ENCODE measurements at places on chromosomes 11 and 22.

DNA sequence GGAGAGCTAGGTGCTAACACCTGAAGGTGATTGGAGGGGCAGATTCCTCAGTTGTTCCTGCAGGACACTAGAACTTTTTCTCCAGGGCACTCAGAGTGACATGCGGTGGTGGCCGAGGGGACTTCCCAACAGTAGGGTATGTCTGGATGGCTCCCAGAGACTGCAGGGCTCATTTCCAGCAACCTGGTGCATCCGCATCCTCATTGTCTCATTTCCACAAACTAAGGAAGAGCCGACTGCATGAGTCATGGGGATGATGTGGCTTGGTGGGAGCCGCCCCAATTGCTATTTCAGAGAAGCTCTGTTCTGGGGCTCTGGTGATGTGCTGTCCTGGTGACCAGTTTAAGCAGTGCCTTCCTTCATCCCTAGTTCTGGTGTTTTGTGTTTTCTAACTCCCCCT is 2.8 kb upstream of the ROBO4 start:
- no peak for DNase-seq

GRCh38 chr22:40746428-40747220 is 67.3 kb downstream of the MCHR1 start:
- no peak for DNase-seq

DNA sequence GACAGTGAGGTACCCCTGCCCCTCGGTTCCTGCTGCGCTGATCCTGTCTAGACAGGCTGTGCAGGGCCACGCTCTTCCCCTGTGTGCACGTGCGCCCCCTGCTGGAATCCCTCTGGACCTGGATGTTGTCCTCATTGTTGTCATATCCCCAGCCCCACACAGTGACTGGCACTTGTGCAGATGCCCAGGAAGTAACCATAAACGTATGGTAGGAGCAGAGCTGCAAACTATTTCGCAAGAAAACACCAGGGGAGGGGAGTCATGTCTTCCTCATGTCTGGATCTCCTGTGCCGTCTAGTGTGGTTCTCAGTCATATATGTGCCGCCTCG is 114.7 kb downstream of the CRYBB2 start:
- DNase-seq = peak; percentile 33

DNA sequence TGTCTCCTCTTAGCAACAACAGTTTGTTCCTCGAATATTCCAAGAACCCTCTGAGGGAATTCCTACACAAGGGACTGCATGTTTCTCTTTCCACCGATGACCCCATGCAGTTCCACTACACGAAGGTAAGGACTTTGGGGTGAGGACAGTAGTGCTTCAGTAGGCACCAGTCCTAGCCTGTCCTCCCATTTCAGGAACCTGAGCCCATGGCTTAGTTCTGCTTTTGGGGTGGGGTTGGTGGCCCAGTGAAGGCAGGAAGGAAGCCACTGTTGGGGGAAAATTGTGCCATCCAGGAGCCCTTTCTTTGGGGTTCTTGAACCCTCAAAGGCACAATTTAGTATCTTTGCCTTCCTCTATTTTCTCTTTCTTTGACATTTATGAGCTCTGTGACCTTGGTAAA is 38.2 kb downstream of the RNF141 start:
- DNase-seq = no peak

- DNase-seq = no peak
These were observed 5.1 kb downstream of the RANGAP1 start for GRCh38 chr22:41280854-41281253.

DNA sequence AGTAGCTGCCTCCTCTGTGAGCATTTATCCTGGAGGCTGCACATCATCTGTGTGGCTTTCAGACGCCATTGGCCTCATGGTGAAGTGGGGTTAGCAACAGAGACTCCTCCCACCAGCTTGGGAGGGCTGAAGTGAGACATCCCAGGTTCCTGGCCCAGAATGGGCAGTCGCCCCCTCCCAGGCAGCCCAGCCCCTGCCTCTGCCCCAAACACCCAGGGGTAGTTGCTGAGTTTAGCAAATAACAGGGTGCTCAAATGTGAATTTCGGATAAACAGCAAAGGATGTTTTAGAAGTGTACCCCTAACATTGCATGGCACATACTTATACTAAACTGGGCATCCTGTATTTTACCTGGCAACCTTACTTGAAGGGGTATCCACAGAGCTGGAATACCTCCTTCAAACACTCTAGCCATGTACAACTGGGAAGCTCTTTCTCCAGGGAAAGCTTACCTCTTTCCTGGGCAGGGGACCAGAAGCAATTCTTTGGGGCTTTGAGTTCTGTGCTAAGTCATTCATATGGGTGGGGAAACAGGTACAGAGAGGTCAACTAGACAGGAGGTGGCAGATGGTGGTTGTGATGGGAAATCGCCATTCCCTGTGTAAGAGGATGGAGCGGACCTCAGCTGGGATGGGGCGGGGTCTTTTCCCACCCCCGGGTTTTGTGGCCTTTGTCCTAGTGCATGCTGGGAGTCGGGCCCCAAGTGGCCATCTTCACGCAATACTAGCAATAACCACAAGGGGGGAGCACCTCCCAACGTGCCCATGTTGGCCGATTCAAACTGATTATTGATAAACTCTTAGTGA is 19.3 kb downstream of the MTFP1 start:
- peak; percentile 49 for DNase-seq

GRCh38 chr22:43782448-43782847 is 29.7 kb downstream of the EFCAB6 start:
- DNase-seq = no peak

DNA sequence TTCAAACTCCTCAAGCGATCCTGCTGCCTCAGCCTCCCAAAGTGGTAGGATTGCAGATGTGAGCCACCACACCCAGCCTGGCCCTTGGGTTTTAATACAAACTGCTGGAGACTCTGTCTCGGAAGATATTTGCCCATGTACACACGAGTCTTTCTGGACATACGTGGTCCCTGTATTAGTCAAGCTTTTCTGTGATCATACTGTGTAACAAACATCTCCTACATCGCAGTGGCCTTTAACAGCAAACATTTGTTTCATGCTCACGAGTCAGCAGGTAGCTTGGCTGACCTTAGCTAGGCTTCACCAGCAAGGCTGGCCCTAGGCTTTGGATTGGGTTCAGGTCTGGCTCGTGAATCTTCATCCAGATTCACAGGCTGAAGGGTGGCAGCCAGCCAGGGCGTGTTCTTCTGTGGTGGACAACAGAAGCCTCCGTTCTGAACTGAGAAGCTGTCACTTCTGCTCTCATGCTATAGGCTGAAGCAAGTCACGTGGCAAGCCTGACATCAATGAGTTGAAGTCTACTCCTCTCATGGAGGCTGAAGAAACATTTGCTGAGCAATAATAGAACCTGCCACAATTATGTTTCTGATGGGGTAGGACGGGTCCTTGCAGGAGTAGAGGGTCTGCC is 8.8 kb downstream of the KIAA1671 start:
- no peak for DNase-seq

GRCh38 chr11:85086504-85087284 is 540.5 kb downstream of the DLG2 start:
- no peak for DNase-seq

DNA sequence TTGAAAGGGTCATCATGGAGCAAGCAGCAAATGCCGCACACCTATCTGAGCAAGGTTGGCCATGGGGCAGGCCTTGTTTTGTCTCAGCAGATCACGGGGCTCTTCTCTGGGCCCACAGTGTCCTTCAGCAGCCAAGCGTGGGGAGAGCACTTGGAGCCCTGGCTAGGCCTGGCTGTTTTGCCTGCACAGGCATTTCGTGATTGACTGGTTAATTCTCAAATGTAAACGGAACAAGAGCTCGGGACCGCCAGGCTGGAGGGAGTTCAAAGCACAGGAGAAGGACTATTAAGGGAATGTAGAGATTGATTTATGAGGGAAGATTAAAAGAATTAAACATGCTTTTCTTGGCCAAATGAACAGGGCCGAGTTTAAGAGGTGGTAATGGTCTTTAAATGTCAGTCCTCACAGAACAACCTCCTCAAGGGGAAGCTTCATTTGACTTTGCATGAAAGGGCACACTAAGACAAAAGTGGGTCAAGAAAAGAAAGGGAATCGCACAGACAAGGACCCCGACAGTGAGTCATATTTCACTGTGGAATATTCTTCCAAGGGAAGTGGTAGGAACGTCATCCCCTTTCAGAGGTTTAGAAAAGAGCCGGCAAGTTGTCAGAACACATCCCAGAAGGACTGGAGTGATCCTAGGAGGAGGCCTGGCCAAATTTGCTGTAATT is 20.7 kb downstream of the SPON1 start:
- no peak for DNase-seq

DNA sequence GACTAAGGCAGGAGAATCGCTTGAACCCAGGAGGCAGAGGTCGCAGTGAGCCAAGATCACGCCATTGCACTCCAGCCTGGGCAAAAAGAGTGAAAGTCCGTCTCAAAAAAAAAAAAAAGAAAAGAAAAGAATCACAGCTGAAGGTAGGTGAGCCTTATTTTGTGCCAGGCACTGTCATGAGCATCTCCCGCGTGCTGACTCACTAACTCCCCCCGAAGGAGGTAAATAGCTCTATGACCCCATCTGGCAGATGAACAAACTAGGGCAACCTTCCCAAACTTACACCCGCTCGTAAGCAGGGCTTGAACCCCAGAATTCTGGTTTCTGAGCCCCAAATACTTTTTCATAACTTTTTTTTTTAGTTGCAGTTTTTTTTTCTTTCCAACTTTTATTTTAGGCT is 60.3 kb downstream of the ANO1 start:
- no peak for DNase-seq

Measured in activated CD4-positive, alpha-beta T cell treated with anti-CD3 and anti-CD28 coated beads, Interleukin-2, amount 50 U/mL, for 1 hour (primary cell).